ENCODE measurements at places on chromosomes 7 and 10.
A peak's percentile ranks its signal among the peaks of the same experiment; 100 is the strongest.

GRCh38 chr7:24401628-24402593 is 117.9 kb downstream of the NPY start:
- DNase-seq: no peak

DNA sequence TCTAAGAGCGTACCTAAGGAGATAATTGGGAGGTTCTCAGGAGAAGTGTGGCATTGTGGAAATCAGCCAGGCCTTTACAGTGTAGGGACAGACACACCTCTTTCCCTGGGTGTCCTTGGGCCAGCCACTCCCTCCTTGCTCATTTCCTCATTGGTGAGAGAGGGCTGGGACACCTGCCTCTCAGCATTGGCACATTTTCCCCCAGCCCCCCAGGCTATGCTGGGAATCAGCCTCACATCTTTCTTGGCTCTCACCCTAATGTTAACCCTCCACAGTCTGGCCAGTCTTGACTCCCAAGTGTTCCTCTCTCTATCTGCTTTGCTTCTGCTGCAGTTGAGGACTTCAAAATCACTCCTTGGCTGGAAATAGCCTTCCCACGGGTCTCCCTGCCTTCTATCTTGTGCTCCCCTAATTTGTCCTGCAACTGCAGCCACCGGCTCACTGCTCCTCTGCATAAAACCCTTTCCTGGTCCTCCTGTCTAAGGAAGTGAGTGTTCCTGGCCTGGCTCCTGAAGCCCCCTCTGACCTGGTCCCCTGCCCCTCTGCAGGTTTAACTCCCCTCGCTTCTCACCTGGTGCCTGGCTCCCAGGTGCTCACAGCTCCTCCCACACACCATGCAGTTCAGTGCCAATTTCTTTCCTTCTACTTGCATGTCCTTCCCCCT is 15.8 kb downstream of the TBXAS1 start:
- no peak for DNase-seq

DNA sequence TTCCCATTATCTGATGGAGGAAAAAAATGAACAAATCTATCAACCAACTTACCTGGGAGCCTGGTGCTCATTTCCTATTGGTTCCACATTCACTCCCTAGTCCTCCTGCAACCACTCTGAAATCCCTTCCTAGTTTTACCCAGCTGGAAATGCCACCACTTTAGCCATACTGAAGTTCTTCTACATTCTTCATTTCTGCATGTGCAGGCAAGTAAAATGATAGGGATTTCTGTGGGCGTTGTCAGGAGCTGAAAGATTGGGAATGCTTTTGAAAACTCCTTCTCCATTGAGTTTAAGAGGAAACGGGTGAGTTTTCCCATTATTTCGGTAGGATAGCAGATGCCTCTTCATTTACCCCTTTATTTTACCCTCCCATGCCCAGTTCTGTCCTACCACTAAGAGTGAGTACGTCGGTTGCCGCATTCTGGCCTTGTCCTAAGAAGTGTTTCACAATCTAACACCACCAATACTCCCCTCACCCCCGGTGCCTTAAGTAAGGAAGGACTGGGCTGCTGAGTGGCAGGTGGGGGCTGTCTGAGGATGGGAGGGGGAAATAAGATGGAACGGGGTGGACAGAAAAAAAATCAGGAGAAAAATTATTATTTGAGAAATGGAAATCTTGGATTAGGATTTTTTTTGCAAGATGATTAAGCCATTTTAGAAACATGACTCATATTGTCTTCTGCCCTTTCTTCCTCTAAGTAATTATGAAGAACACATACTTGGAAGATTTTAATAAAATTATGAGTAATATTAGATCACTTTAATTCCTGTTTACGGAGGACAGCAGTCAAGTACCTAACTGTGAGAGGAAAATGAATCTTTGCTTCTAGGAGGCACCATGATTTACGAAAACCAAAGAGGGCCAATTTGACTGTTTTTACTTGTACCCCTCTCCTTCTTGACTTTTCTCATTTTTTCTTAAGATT is 13.2 kb upstream of the TAS2R60 start:
- DNase-seq: no peak

DNA sequence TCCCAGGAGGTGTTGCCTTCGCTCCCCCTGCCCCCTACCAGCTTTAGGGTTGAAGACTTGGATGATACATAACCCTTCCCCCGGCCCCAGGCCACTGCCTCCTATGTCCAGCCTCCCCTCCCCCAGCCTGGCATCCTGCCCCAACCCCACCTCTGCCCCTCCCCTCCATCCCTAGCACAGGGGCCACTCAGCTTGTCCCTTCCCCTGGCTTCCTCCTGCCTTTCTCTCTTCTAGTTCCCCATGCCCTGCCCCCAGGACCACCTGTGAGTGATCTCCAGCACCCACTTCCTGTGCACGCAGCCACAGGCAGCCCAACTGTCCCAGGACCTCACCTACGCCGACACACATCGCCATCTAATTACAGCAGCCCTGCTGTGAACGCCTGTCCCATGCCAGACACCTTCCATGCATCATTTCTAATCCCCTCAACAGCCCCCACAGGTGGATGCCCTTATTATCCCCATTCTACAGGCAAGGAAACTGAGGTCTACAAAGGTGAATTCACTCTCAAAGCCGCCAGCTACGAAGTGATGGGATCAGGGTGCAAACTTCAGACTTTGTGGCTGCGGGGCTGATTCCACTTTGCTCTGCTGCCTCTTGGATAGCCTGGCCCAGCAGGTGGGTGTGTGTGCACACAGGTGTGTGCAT is 82.4 kb upstream of the CHST15 start:
- DNase-seq: peak; percentile 52

GRCh38 chr10:14456870-14457266 is 126.1 kb upstream of the FRMD4A start:
- DNase-seq: no peak

- DNase-seq: no peak
Observed at GRCh38 chr10:97169911-97170693, 15.7 kb downstream of the SLIT1 start.

GRCh38 chr10:5545011-5545410 is 20.2 kb downstream of the CALML3 start:
- DNase-seq: no peak

GRCh38 chr10:3464760-3465405 is 292.3 kb upstream of the PITRM1 start:
- DNase-seq: no peak

DNA sequence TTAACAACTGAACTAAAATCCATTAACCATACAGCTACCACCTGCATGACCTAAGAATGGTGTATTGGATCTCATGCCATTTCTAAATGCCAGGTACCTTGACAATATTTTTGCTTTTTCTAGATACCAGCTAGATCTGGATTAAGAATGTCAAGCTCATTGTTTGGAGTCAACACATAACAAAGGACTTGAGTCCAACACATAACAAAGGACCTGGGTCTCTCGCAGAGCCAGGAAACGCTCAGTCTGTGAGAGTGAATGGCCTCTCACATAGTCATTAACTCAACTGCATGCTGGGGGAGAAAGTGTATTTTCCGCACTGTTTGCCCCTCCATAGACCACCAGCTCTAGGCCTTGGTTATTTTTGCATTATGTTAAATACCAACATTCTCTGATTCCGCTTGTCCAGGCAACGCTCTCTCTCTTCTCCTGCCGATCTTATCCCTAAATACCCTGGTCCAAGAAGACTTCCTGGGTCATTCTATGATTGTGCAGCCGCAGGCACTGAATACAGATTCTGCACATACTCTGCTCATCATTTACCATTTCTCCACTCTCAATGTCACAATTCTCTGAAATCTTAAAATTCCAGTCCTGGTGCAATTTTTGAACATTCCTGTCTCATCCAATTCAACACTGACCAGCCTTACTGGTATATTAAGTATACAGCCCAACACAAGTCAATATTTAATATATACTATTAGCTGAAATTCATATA is 31.2 kb downstream of the ITIH5 start:
- no peak for DNase-seq

Measured in activated CD8-positive, alpha-beta T cell treated with anti-CD3 and anti-CD28 coated beads for 36 hours (primary cell).